ENCODE measurements at places on chromosomes 7 and 10. TPM values are rescaled to one million over a fixed set of nuclear protein-coding genes. Genes with fewer than 3 reads are reported as not detected.

The IMMP2L gene
- total RNA-seq, result 17.5 TPM

DNA sequence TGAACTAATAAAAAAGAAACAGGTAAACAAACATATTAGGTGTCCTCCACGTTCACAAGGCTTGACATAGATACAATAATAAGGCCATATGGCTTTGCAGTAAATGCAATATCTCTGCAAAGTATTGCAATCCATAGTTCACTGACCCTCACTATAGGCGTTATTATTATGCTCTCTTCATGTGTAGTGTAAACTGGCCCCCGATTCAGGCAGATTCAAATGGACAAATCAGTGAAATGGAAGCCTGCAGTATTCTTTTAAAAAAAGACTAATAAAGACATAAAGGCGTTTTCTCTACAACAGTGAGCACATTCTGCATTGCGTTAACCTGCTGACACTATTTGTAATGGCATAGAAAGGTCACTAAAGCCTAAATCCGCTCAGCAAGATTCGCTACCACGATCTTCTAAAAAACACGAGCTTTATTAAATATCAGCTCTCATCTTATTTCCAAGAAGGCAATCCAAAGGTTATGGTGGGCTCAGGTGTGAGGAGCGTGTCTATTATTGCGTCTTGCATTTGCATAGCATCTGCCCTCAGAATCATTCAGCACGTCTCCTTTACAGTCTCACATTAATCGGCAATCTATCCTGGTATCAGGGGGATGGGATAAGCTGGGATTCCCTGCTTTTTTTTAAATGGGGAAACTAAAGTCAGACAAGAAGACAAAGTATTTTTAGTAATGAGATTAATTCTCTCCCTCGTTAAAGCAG is 36.2 kb downstream of the FRMD4A start:
- DNase-seq, result no peak

The SPDYE6 gene
- total RNA-seq, result not detected

DNA sequence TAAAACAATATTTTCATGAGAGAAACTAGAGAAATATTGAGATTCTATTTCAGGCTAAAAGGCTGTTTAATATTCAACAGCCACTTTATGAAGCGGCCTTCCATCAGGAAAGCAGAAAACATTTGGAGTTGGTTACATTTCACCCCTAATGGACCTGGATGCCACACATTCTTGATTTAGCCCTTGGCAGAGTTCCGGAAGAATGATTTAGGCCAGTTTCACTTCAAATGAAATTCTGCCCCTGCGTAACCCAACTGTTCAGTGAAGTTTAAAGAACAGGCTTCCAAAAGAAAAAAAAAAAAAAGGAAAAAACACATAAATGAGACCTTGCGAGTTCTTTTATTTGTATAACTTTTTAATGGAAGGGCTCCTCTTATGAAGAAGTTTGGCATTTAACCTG is 239.2 kb upstream of the AKR1E2 start:
- no peak for DNase-seq

DNA sequence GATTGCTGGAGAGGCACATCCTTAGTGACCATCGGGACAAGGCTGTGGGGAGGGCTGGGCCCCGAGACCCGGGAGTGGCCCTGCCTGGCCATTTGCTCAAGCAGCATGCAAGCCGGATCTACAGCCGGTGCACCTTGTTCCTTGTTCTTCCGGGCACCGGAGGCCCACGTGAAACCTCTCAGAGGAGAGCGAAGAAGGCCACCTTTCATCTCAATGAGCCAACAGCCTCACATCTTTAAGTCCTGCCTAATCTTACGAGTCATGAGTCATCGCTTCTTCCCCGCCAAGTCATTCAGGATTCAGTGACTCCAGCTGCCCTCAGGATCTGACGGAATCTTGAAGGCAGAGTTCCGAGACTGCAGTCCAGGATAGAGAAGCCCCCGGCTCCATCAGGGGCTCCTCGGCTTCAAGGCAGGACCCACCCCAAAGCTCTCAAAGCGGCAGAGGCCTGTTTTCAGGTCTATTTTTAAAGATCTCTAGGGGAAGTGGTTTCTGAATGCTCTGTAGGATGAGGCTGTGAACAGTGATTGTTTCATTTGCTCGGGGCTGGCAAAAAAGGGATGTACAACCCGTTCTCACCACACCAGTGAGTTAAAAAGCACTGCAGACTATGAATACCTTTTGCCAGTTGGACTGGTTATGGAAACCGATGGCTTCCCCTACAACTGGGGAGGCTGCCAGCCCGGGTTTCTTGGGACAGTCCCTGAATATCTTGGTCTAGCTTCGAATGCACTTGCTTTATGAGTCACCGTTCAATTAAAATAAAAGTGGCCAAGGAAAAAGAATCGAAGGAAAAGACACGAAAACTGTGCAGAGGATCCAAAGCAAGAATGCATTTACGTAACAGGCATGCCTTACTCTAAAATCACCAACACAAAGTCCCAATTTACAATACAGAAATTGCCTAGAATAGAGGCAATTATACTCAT is 57.2 kb upstream of the ECHDC3 start:
- DNase-seq, result peak; percentile 37

DNA sequence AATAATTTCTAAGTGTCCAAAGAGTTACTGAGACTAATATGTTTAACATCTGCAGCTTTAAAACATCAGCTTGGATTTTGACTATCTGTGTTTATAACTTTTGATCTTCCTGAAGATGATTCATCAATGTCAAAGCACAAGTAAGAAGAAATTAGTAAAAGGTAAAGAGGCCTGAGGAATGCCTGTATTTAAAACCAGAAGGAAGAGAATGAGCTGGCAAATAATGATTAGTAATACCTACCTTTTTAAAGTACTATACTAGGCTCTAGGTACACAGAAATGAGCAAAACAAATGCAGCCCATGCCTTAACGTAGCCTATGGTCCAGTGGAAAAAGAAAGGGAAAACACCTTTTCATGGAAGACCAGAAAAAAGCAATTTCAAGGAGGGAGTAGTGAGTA is 158.0 kb downstream of the KCND2 start:
- DNase-seq, result no peak

DNA sequence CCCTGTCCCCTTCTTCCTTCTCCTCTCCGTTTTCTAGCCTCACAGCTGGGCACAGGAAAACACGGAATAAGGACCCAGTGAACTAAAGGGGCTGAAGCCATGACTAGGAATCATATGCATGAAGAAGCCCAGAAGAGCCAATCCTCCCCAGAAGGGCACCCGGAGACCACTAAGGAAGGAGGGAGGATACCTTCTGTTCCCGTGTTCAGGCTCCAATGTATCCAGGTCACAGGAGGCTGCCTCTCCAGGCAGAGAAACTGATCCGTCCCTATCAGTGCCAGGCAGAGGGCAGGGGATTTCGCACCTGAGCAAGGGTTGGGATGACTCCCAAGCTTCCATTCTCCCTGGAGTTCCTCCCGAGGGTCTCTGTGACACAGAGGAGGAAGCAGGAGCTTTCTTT is 246.6 kb downstream of the SNX10 start:
- DNase-seq, result no peak

DNA sequence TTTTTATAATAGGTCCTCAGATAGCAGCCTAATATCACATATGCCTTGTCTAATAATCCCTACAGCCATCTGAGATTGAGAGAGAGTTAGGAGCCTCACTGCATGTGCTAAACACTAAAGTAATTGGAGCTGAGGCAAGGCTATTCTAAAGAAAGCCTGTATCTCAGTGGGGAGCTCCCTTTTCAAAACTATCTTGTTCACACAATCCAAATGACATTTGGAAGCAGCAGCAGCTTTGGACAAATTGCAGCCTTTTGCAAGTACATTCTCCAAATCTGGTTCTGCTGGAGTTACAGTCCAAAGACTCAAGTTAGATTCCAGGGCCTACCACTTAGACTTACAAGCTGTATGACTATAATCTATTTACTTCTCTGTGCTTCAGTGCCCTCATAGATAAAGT is 104.5 kb downstream of the MACC1 start:
- DNase-seq, result no peak

The KLF14 gene
- not detected for total RNA-seq

The SKIDA1 gene
- total RNA-seq, result 0.10 TPM

DNA sequence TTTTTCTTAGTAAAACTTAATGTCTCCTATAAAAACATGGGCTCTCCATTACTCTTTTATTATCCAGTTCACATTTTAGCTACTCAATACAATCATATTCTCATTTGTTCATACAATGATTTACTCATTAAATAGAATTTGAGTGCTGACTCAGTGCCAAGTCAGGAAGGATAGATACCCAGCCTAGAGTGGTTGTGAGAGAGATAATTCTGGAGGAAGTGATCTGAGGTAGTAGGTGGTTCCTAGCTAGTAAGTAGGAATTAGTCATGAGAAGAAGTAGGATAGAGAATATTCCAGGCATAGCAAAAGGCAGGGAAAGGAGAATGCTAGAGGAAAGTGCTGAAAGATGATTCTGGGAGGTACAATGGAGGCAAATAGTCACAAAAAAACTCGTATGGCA is 133.5 kb upstream of the MBL2 start:
- DNase-seq, result no peak

GRCh38 chr7:102973096-102973802 is 60.4 kb downstream of the LRRC17 start:
- no peak for DNase-seq

DNA sequence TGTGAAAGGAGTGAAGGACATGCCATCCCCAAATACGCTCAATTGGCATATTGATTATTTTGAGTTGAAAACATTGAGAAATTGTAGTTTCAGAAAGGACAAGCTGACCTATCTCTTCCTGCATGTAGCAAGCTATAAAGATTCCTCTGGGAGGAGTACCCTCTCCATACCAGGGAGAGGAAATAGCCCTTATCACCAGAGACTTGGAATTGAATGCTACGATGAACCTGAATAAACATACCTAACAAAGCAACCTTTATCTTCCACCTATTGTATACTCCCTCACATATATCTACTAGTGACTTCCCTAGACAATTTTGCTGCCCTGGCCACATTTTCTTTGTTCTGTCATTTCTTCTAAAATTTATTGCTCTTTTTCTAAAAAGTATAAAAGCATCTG is 150.2 kb upstream of the EEPD1 start:
- DNase-seq, result no peak

The PDZD7 gene
- total RNA-seq, result 3.5 TPM

DNA sequence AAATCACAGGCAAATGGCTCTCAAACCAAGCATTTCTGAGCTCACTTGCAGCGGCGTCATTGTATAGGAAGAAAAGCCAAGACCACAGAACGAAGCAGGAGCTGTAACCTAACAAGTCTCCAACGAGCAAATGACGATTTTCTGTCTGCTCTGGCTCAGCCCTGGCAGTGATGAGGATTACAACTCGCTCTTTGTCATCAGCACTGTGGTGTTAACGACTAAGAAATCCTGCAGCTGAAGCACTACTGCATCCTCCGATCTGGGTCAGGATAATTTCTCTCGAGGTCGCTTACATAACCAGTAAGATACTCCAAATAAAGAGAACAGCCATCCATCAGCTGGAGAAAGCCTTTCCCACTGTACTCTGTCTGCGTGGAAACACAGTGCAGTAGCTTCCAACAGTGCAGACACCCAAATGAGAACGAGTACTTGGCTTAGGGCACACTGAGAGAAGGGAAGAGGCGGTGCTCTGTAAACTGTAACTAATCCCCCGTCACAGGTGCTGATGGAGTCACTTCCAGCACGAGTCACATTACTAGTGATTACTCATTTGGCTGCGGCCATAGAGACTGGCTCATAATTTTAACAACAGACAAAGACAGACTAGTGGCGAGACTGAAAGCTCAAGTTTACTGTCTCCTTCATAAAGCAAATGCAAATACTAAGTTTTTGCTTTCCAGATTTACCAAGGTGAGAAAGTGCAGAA is 135.8 kb downstream of the NRBF2 start:
- peak; percentile 74 for DNase-seq
